Mesenteric fat pad (tissue), 1 donor: ENCODE measurements at places on chromosomes 6 and 20. TPM values are rescaled to one million over a fixed set of nuclear protein-coding genes. Genes with fewer than 3 reads are reported as not detected.

DNA sequence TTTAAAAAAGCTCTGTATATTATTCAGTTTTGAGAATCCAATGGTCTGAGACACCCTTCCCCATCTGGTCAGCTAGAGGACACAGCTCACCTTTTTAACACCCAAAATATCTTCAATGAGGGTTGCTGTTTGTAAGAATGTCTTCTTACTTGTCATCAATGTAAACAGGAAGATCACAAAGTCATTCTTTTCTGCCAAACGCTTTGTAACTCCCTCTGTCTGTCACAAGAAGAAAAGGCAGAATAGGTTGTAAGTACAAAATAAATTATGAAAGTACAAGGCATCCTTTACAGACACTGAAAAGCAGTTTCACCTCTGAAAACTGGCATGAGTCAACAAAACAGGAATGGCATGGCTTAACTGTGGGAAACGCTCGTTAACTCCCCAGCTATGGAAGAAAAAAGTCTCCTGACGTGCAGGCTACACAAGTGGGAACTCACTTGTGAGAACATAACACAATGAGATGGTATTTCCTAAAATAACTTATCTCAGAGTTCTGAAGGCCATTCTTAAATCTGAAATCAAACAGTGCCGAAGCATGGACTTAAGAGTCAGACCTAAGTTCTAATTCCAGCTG lies 42.7 kb downstream of the TRPC4AP start:
- no peak for DNase-seq

DNA sequence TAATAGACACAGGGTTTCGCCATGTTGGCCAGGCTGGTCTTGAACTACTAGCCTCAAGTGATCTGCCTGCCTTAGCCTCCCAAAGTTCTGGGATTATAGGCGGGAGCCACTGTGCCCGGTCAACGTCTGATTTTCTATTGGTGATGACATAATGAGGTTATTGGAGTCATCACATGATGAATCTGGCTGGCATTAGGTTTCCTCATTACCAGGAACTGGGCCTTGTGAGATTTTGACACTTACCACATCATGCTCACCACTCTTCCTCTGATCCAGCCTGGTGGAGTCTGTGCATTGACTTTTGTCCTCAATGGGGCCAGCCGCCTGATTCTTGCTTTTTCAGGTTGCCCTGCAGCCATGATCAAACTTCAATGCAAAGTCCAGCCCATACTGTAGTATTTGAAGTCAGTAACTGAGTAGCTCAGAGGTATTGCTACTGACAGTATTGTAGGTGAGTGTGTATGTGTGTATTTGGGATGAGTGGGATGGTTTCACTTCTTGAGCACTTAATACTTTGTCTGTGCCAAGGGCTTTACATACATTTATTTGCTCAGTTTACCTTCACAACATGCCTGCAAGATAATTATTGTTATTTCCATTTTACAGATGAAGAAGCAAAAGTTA lies 16.0 kb downstream of the ANKS1A start:
- DNase-seq: no peak

DNA sequence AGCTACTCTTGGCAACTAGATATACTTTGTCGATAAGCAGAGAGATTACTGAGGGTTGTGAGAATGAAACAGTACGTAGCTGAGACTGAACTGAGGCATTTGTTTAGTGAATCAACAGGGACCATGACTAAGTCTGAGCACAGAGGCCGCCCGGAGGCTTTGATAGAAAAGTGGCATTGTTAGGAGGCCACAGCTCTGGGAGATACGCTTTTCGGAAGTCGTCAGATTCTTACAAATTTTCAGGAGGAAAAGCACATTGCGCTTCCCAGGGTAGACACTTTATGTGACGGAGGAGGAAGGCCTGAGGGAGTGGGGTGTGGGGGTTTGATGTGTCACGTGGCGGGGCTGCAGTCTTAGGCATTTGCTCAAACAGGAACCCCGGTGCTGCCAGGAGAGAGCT lies 69.4 kb downstream of the PSMG4 start:
- DNase-seq: peak; percentile 82

DNA sequence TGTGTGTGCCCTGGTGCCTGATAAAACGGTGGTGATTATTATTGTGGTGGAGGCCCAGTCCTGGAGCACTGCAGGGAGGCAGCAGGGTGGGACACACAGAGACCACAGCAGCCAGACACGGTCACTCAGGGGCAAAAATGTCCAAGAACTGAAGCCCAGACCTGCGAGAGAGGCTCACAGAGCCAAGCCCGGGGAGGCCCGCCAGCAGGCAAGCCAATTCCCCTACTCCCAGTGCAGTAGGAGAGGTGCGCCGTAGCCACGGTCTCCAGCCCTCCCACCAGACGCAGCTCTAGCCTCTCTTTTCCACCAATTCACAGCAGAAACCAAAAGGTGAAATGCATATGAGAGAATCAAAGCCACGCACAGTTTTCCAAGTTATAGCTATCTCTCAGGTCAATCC lies 179.4 kb upstream of the TAB2 start:
- DNase-seq: no peak

- no peak for DNase-seq
Observed at GRCh38 chr20:53385941-53386767, 207.5 kb downstream of the ZNF217 start.

DNA sequence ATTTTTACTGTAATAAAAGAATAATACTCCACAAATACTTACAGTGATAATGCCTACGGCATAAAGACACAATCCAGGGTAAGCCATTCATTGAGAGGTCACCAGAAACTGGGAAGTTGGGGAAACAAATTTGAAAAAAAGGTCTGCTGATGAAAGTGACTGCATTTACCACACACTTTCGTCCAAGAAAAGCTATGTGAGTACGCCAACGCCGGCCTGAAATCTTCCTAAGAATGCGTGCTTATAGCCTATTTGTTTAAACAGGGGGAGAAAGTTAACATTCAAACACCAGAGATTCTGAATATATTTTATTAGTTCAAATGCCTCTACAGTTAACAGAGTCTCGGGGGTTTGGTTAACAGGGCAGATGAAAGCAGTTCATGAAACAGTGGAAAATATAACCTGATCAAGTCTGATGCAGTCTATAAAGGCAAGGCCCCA lies 657 bp upstream of the LTV1 start:
- DNase-seq: no peak

- DNase-seq: no peak
Observed at GRCh38 chr6:150347845-150348244, 21.0 kb upstream of the IYD start.

DNA sequence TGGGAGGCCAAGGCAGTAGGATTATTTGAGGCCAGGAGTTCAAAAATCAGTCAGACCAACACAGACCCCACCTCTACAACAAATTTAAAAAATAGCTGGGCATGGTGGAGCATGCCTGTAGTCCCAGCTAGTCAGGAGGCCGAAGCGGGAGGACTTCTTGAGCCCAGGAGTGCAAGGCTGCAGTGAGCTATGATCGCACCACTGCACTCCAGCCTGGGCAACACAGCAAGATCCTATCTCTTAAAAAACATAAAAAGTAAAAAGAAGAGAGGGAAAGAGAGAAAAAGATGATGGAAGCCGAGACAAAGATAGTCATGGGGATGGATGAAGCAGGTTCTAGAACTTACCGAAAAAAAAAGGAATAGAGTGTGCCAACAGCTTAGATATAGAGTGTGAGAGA lies 25.8 kb upstream of the RPP40 start:
- no peak for DNase-seq

- DNase-seq: no peak
Observed at GRCh38 chr20:5374171-5374570, 57.4 kb upstream of the PROKR2 start.

- DNase-seq: no peak
Observed at GRCh38 chr20:58875541-58876134, 23.1 kb downstream of the GNAS start.

DNA sequence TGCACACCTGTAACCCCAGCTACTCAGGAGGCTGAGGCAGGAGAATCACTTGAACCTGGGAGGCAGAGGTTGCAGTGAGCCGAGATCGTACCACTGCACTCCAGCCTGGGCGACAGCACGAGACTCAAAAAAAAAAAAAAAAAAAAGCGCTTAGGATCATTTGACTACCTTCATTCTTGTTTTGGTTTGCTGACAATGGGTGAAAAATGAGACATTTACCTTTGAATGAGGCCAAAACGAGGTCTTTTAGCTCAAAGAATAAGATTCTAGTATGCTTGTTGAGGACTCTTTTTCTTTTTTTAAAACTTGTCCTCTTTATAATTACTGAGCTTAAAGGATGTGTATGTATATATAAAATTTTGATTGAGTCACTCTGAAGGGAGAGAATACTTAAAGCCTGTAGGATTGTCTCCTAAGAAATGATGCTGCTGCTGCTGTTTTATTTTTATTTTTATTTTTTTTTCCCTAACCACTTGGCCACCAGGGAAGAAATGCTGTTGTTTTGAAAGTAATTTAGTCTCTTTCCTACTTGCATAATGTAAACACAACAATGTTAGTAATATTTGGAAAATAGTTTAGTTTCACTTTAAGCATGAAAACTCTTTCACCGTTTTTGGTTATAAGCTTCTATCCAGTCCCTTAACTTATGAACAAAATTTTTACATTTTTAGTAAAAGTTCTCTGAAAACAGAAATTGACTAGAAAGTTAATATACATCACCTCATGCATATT lies 7.9 kb downstream of the UBR2 start:
- DNase-seq: no peak

- peak; percentile 93 for DNase-seq
Observed at GRCh38 chr6:57172136-57173055, at the start of gene BAG2. BAG2 (plus strand) TSS chr6:57172326; CDS start chr6:57172698, 372 bp downstream.

DNA sequence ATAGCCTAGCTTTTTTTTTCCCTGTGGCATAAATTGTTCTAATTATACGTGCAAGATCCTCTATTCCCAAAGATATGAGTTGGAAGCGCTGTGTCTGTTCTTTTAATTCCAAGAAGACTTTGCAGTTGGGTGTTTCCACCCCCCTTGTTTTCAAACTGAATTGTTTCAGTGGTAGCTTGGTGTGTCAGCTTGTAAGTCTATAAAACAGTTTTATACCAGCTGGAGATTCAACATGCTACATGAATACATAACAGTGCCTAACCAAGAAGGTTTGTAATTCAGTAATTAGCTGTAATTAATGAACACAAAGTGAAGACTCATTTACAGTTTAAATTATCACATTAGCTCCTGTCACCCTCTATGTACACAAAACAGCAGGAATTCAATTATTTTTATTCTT lies 154.0 kb downstream of the ZNF217 start:
- DNase-seq: no peak

DNA sequence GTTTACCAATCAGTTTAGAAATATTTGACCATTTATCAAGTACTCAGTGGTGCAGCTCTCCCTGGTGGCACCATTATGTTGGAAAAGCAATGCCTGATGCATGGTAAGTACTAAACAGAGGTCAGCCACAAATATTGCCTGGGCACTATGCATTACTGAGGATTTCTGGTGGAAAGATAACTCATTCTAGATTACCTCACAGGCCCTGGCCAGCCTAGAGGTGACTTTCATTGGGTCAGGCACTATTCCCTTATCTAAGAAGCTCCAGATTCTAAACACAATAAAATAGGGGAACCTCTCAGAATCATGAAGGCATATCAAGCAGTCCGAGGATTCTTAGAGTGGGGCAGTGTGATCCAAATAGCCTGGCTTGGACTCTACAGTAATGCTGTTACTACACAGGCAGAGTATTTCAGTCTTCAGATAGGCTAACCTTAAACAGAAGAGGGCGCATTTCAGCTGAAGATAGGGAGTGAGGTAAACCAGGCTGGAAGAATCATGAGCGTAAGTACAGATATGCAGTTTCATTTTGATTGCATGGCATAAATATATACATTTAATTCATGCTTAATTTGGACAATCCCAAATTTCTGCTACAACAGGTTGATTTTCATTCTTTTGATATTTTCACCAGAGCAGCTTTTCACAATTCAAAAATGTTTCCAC lies 12.1 kb downstream of the LGSN start:
- no peak for DNase-seq

- DNase-seq: no peak
Observed at GRCh38 chr20:16569246-16570153, 3.7 kb downstream of the KIF16B start.

DNA sequence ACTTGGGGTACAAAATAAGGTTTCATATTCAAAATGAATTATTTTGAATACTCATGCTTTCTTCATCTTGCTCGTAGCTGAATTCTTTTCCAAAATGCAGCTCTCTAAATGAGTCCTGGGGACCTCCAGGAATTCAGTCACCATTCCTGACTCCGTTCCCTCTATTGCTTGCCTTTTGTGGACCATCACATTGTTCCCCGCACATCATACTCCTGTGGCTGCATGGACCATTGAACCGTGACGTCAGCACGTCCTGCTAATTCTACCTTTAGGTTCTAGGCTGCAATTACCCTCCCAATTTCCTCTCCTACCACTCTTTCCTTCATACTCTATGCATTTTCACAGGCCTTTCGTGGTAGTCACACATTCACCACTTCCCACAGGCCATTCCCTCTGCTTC lies 173.1 kb upstream of the ID4 start:
- DNase-seq: no peak

DNA sequence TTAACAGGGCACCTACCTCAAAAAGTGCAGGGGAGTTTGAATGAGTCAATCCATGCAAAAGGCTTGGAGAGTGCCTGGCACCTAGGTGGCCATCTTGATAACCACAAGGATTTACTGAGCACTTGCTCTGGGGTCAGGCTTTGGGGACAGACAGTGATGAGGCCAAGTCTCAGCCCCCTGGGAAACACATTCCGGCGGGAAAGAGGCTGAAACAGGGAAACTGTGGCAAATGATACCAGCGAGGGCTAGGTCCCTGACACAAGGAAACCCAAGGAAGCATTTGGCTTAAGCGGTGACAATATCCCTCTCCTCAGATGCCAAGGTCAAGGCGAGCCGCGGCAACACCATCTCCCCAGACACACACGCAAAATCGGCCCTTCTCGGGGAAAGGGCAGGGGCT lies 527 bp upstream of the DOK5 start:
- DNase-seq: no peak

GRCh38 chr6:91695221-91695620 lies 1108.3 kb upstream of the MAP3K7 start:
- no peak for DNase-seq

- DNase-seq: no peak
Observed at GRCh38 chr6:156771761-156772160, 5.4 kb upstream of the ARID1B start.

DNA sequence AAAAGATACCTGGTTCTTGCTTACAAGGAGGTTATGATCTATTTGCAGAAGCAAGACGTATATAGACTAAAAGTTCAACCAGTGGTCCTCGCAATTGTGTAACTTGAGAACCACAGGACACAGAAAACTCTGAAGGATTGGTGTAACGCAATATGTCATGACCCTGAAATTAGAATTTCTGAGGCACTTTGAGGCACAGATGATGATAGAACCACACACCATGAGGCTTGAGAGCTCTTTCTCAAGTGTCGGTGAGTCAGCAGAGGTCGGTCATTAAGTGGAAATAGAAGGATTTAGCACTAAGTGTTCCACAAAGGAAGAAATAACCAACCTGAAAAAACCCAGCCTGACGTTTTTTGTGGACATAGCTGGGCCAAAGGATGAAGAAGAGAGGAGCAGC lies 15.3 kb upstream of the CCN2 start:
- no peak for DNase-seq

GRCh38 chr20:48782901-48783308 lies 44.9 kb downstream of the PREX1 start:
- DNase-seq: no peak

GRCh38 chr20:49750611-49751396 lies 37.1 kb upstream of the B4GALT5 start:
- no peak for DNase-seq

- DNase-seq: no peak
Observed at GRCh38 chr20:9408422-9409300, 105.7 kb upstream of the LAMP5 start.

GTF3C6 gene
- 69.0 TPM for total RNA-seq

BMP7 gene
- total RNA-seq: 0.16 TPM

PRKN gene
- total RNA-seq: 10.1 TPM
